ENCODE measurements at places on chromosomes 5 and 9. TPM values are rescaled to one million over a fixed set of nuclear protein-coding genes. Genes with fewer than 3 reads are reported as not detected.

CD74 gene
- total RNA-seq = 0.38 TPM

LCN9 gene
- not detected for total RNA-seq

OCLN gene
- total RNA-seq = 2.3 TPM

HTR1A gene
- total RNA-seq = not detected

SPATA31A3 gene
- not detected for total RNA-seq

SOX30 gene
- not detected for total RNA-seq

BTNL3 gene
- total RNA-seq = not detected

ENTPD2 gene
- total RNA-seq = not detected

INSL4 gene
- total RNA-seq = not detected

SLC36A2 gene
- not detected for total RNA-seq

OLFM1 gene
- total RNA-seq = 5.1 TPM

PCDHAC2 gene
- total RNA-seq = 0.19 TPM

HACD4 gene
- 3.5 TPM for total RNA-seq

EDIL3 gene
- total RNA-seq = 246 TPM

SCGB3A2 gene
- total RNA-seq = not detected

PCDHB16 gene
- 0.19 TPM for total RNA-seq

GHR gene
- total RNA-seq = 2.8 TPM

EIF4E1B gene
- total RNA-seq = not detected

CORO2A gene
- total RNA-seq = 0.56 TPM

HSPA4 gene
- 213 TPM for total RNA-seq

PTBP3 gene
- total RNA-seq = 22.6 TPM

CCDC152 gene
- 1.1 TPM for total RNA-seq

CDC20B gene
- 0.56 TPM for total RNA-seq

FLT4 gene
- 0.58 TPM for total RNA-seq

ADAMTS2 gene
- 57.8 TPM for total RNA-seq

MED10 gene
- 18.0 TPM for total RNA-seq

UAP1L1 gene
- 16.1 TPM for total RNA-seq

PCDHA7 gene
- total RNA-seq = 2.5 TPM

FYB1 gene
- total RNA-seq = under 0.01 TPM

CYLC2 gene
- total RNA-seq = not detected

PRR7 gene
- total RNA-seq = 10.9 TPM

INSL6 gene
- not detected for total RNA-seq

CTNND2 gene
- not detected for total RNA-seq

ZDHHC11 gene
- 1.7 TPM for total RNA-seq

CNTRL gene
- 3.1 TPM for total RNA-seq

MYMK gene
- total RNA-seq = not detected

ADRA1B gene
- 0.56 TPM for total RNA-seq

NR2F1 gene
- total RNA-seq = 33.2 TPM

OR1J2 gene
- total RNA-seq = not detected

PDZD2 gene
- total RNA-seq = 0.28 TPM

PCDHGB7 gene
- total RNA-seq = 4.5 TPM

CDC14B gene
- total RNA-seq = 31.0 TPM

TOR2A gene
- 2.3 TPM for total RNA-seq

HSDL2 gene
- total RNA-seq = 64.3 TPM

SPARC gene
- 869 TPM for total RNA-seq

DMRT3 gene
- not detected for total RNA-seq

NXNL2 gene
- total RNA-seq = 2.5 TPM

TENT4A gene
- 8.5 TPM for total RNA-seq

IFNA13 gene
- not detected for total RNA-seq

TIMD4 gene
- not detected for total RNA-seq

NTRK2 gene
- total RNA-seq = 2.3 TPM

RAD23B gene
- 116 TPM for total RNA-seq

DRD1 gene
- total RNA-seq = not detected

RNF208 gene
- 0.28 TPM for total RNA-seq

PALM2AKAP2 gene
- total RNA-seq = 37.2 TPM
